ENCODE measurements at places on chromosomes 11 and 22. TPM values are rescaled to one million over a fixed set of nuclear protein-coding genes. Genes with fewer than 3 reads are reported as not detected.

DNA sequence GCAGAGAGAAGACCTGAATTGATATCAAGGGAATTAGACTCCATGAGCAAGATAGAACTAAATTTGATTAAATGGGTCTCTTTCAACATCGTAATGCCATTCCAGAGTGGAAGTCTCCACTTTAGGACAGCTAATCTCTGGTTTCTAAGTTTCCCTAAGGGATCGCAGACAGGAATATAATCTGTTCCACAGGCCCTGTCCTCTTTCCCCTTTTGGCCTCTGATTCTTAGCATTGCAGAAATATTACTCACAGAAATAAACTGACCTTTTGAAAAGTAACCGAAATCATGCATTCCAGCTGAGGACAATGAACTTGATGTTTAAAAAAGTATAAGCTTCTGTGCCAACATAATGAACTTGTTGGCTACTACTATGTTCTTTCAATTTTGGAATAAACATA is 227.8 kb downstream of the ETS1 start:
- no peak for DNase-seq

IL17REL gene
- total RNA-seq: not detected

GRCh38 chr11:12606597-12606996 is 67.6 kb upstream of the TEAD1 start:
- DNase-seq: no peak

GRCh38 chr11:75850787-75851186 is 35.8 kb downstream of the UVRAG start:
- DNase-seq: no peak

- no peak for DNase-seq
Measured at GRCh38 chr11:43833657-43834073, 47.0 kb upstream of the ALKBH3 start.

DNA sequence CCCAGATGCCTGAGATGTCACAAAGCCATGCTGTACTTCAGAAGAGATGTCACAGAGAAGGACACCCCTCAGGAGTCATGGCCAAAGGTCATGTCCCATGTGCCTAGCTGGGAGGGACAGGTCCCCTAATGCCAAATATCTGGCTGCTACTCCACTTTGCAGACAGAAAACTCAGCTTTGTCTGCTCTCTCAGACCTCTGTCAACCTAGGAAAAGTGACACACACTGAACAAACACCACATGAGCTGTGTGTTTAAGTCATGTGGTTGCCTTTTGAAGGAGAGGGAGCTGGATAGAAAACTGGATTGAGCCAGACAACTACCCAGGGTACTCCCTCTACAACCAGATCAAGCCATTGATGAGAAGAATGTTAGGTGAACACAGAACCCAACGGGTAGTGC is 3.5 kb downstream of the TRIM66 start:
- DNase-seq: no peak

- no peak for DNase-seq
Measured at GRCh38 chr22:19466848-19467752, 11.9 kb downstream of the UFD1 start.

ALG9 gene
- total RNA-seq: 28.9 TPM

P2RY6 gene
- total RNA-seq: 1.0 TPM

GRCh38 chr11:72303179-72303578 is 59.2 kb upstream of the PHOX2A start:
- no peak for DNase-seq
